Neural cell (in vitro differentiated cells): ENCODE measurements at places on chromosomes 12 and 14. TPM values are rescaled to one million over a fixed set of nuclear protein-coding genes. Genes with fewer than 3 reads are reported as not detected.

Gene ZNF10
- polyA plus RNA-seq, result 46.5 and 52.3 TPM in 2 replicates

Gene TCL1B
- polyA plus RNA-seq, result not detected in 2 replicates

Gene PYGL
- polyA plus RNA-seq, result 0.10 TPM in 1 of 2 replicates, not detected in the other

Gene KIF5A
- 58.8 and 67.5 TPM in 2 replicates for polyA plus RNA-seq

Gene TTC6
- 0.10 TPM in 1 of 2 replicates, not detected in the other for polyA plus RNA-seq

Gene PLBD1
- polyA plus RNA-seq, result not detected in 2 replicates

Gene ST8SIA1
- 22.2 and 22.5 TPM in 2 replicates for polyA plus RNA-seq

Gene LRP1
- 18.2 and 27.7 TPM in 2 replicates for polyA plus RNA-seq

Gene CRIP2
- 214 and 258 TPM in 2 replicates for polyA plus RNA-seq

Gene OTUB2
- polyA plus RNA-seq, result 2.5 and 2.8 TPM in 2 replicates

Gene HOXC13
- not detected in 2 replicates for polyA plus RNA-seq

Gene SUDS3
- polyA plus RNA-seq, result 59.1 and 67.9 TPM in 2 replicates

Gene FGF6
- polyA plus RNA-seq, result not detected in 2 replicates

Gene ZBTB25
- polyA plus RNA-seq, result 5.3 TPM in 2 replicates

Gene DBX2
- polyA plus RNA-seq, result 0.07 and 0.22 TPM in 2 replicates

Gene CYP46A1
- polyA plus RNA-seq, result 5.4 and 15.1 TPM in 2 replicates

Gene NUP107
- polyA plus RNA-seq, result 48.4 and 64.1 TPM in 2 replicates

Gene VSX2
- polyA plus RNA-seq, result not detected in 2 replicates

Gene TAS2R46
- not detected in 2 replicates for polyA plus RNA-seq

Gene ADAM20
- 0.57 and 0.74 TPM in 2 replicates for polyA plus RNA-seq

Gene PLEKHG7
- not detected in 2 replicates for polyA plus RNA-seq

Gene ACSM4
- not detected in 2 replicates for polyA plus RNA-seq

Gene TOMM20L
- polyA plus RNA-seq, result not detected in 2 replicates

Gene KLHL33
- not detected in 2 replicates for polyA plus RNA-seq

Gene MAPK1IP1L
- polyA plus RNA-seq, result 35.4 and 37.6 TPM in 2 replicates

Gene KRT2
- not detected in 2 replicates for polyA plus RNA-seq

Gene LRTM2
- 2.4 and 4.1 TPM in 2 replicates for polyA plus RNA-seq

Gene TMEM229B
- 4.2 and 7.9 TPM in 2 replicates for polyA plus RNA-seq

Gene CCDC38
- polyA plus RNA-seq, result 0.16 TPM in 1 of 2 replicates, not detected in the other

Gene OVCH1
- polyA plus RNA-seq, result 0.72 and 0.83 TPM in 2 replicates

Gene RTL1
- 0.20 TPM in 1 of 2 replicates, not detected in the other for polyA plus RNA-seq

Gene SYT10
- polyA plus RNA-seq, result 12.3 and 15.9 TPM in 2 replicates

Gene LTB4R
- polyA plus RNA-seq, result 4.3 and 5.2 TPM in 2 replicates

Gene DCAF4
- polyA plus RNA-seq, result 12.2 and 16.5 TPM in 2 replicates

Gene NOS1
- polyA plus RNA-seq, result 0.04 TPM in 1 of 2 replicates, not detected in the other

Gene MMP19
- polyA plus RNA-seq, result not detected in 2 replicates
